Ecto neural progenitor cell (in vitro differentiated cells): ENCODE measurements at places on chromosomes 7 and 10.

GRCh38 chr7:78226059-78226719 lies 427.6 kb downstream of the PHTF2 start:
- peak; percentile 60 for DNase-seq

DNA sequence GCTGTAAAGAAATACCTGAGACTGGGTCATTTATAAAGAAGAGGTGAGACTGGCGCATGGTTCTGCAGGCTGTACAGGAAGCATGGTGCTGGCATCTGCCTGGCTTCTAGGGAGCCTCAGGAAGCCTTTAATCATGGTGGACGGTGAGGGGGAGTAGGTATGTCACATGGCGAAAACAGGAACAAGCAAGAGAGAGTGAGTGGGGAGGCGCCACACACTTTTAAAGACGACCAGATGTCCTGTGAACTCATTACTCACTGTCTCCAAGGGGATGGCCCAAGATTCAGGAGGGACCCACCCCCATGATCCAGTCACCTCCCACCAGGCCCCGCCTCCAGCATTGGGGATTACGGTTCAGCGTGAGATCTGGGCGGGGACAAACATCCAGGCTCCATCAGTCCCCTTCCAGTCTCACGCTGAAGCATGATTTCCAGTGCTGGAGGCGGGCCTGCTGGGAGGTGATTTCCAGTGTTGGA lies 3.2 kb downstream of the ZNF316 start:
- peak; percentile 75 for DNase-seq

GRCh38 chr10:133133471-133134231 lies 26.4 kb upstream of the KNDC1 start:
- no peak for DNase-seq

GRCh38 chr10:75547391-75548298 lies 116.2 kb downstream of the LRMDA start:
- DNase-seq, result no peak

DNA sequence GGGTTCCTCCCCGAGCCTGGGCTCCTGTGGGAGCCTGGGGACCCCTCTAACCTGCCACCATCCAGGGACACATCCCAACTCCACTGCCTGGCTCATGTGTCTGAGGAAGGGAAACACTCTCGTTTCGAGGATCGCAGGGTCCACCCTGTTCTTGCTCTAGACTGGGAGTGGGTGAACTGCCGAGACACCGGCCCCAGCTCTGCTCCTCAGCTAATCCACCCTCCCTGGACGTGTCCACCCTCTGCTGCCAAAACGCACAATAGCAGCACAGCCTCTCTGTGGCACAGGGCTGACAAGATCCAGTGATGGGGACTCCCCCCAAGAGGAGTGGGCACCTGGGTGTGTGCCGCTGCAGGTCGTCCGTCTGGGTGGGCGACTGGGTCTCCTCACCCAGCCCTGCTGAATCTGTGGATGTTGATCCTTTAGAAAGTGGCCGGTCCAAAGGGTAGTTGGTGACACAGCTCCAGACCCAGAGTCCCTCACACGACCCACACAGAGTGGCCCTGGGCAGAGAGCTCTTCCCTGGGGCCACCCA lies 65.2 kb upstream of the FAM20C start:
- DNase-seq, result peak; percentile 37

- DNase-seq, result no peak
These were observed 254.3 kb downstream of the CDK14 start for GRCh38 chr7:90850471-90850870.

DNA sequence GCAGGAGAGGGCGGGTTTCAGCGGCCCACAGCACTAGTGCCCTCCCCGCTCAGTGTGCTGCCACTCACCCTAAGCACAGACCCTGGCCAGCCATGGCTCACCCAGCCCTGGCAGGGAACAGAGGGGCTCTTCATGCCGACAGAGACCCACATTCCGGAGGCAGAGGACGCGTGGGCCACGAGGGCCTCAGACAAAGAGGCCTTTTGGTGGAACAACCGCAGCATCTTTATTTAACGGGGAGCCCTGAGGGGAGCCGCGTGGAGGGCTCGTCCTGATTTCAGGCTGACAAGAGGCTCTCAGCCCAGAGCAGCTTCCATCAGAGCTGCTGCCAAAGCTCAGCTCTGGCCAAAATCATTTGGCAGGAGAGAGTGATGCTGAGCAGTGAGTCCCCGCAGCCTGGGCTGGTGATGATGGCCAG lies 127.8 kb downstream of the SH3PXD2A start:
- DNase-seq, result no peak

GRCh38 chr7:143355450-143356385 lies 6.8 kb downstream of the FAM131B start:
- no peak for DNase-seq

GRCh38 chr10:118850418-118851061 lies 95.8 kb upstream of the CACUL1 start:
- peak; percentile 78 for DNase-seq

- DNase-seq, result no peak
These were observed 26.5 kb downstream of the DGKB start for GRCh38 chr7:14875941-14876587.

- no peak for DNase-seq
These were observed 268.4 kb downstream of the GPR37 start for GRCh38 chr7:124497176-124497575.

GRCh38 chr10:22850541-22850940 lies 77.3 kb upstream of the ARMC3 start:
- no peak for DNase-seq

GRCh38 chr7:154860621-154861375 lies 142.1 kb downstream of the PAXIP1 start:
- no peak for DNase-seq

GRCh38 chr10:129481641-129482040 lies 14.6 kb downstream of the MGMT start:
- DNase-seq, result no peak

- DNase-seq, result no peak
These were observed 188.7 kb upstream of the MINDY3 start for GRCh38 chr10:16049050-16049449.

GRCh38 chr7:127831318-127832219 lies 179.6 kb downstream of the SND1 start:
- no peak for DNase-seq

DNA sequence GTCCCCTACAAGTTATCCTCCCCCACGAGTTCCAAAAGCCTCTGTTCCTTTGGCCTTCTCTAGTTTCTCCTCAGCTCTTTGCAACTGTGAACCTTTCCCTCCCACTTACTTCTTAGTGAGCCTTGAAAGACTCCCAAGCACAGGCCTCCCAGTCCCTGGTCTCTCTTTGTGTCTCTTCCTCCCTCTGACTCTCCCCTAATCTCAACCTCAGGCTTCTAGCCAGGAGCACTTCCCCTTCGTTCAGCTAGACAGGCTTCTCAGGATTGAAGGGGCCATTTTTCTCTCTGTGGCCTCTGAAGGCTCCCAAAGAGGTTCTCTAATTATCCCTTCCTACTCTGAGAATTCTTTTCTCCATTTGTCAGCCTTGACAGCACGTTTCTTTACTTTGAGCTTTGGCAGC lies 50.2 kb upstream of the PHYHIPL start:
- no peak for DNase-seq

DNA sequence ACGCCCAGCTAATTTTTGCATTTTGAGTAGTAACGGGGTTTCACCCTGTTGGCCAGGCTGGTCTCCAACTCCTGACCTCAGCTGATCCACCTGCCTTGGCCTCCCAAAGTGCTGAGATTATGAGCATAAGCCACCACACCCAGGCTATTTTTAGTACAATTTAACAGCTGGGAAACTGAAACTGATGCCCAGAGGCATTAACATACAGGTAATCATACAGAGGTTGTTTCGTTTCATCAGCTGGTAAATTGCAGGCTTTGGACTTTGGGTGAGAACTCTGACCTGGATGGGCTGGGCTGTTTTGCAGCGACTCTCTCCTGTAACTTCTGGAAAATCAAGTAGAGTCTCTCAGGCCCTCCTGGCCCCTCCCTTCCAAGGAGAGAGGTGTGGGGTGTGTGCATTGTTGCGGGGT lies 6.2 kb upstream of the ACHE start:
- DNase-seq, result no peak

DNA sequence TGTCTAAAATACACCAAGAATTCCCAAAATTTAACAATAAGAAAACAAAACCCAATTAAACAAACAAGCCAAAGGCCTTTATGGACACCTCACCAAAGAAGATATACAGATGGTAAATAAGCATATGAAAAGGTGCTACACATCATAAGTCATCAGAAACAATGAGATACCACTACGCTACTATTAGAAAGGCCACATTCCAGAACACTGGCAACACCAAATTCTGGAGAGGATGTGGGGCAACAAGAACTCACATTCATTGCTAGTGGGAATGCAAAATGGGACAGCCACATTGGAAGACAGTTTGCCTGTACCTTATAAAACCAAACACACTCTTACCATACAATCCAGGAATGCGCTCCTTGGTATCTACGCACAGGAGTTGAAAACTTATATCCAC lies 291.4 kb downstream of the TNS3 start:
- no peak for DNase-seq

DNA sequence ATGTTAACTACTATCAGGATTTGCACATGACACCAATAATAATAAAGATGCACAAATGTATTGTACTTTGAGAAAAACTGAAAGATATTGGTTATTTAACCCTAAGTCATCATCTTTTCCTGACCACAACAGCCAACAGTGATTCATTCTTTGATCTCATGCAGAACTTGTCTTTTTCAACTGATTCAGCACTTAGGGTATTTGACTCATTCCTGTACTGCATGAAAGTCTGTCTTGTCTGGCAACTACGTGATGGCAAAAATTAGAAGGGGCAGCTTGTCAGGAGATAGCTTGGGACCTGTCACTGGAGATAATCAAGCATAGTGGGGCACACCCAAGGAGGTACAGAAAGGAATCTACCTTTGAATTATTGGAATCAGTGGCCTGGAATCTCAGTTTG lies 77.8 kb upstream of the LRRC17 start:
- DNase-seq, result no peak

GRCh38 chr10:339038-339391 lies 203.8 kb downstream of the ZMYND11 start:
- DNase-seq, result no peak

GRCh38 chr10:116753759-116754158 lies 11.4 kb upstream of the HSPA12A start:
- no peak for DNase-seq

DNA sequence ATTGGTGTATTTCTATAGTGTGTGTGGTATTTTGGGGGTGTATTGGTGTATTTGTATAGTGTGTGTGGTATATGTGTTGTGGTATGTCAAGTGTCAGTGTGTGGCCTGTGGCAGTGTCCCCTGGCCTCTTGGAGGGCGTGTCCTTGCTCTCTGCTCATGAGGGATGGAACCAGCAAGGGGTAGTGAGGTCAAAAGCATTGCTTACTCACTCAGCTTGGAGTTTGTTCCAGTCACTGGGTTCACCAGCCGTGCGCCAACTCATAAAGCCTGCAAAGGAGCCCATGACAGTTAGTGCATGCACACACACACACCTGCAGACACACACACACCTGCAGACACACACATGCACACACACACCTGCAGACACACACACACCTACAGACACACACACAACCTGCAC lies 4.3 kb upstream of the TRPV6 start:
- DNase-seq, result no peak

- DNase-seq, result no peak
These were observed 27.6 kb downstream of the SDHAF3 start for GRCh38 chr7:97145068-97145467.

- peak; percentile 68 for DNase-seq
These were observed 7.9 kb upstream of the HOXA2 start for GRCh38 chr7:27110186-27111031.

GRCh38 chr10:73865459-73866442 lies 8.6 kb downstream of the CAMK2G start:
- no peak for DNase-seq

GRCh38 chr7:119320316-119320715 lies 952.7 kb upstream of the KCND2 start:
- DNase-seq, result no peak

DNA sequence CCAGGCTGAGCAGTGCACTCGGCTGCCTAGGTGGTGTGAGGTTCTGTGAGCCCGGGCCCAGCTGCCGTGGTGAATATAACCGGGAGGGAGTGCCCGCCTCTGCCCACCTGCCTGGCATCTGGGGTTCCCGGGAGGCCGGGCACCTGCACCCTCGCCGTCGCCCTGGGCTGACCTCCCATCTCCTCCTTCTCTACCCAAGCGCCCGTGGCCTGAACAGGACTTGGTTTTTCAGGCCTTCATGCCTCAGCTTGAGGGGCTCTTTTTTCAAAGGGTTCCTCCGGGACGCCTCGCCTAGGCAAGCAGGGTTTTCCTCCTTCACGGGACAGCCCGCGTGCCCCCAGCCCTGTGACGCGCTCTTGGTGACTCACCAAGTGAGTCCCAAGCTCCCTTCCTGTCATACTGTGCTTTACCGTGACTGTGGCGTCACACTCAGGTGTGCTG lies 9.9 kb downstream of the INPP5A start:
- DNase-seq, result no peak

DNA sequence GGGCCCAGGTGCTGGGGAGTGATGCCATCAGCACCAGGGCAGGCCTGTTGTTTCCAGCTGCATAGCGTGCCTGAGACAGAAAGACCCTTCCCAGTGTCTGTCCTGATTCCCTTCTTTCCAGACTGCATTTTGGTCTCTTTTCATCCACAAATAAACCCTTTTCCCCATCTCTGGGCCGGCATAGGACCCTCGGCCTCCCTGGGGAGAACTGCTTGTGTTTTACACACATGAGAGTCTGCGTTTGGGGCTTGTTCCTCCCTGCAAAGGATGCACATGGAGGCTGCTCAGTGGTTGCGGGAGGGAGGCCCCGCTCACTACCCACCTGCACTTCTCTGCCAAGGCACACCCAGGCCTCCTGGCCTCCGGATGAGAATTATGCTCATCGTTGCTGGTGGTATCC lies 5.8 kb upstream of the MMP21 start:
- DNase-seq, result peak; percentile 36

DNA sequence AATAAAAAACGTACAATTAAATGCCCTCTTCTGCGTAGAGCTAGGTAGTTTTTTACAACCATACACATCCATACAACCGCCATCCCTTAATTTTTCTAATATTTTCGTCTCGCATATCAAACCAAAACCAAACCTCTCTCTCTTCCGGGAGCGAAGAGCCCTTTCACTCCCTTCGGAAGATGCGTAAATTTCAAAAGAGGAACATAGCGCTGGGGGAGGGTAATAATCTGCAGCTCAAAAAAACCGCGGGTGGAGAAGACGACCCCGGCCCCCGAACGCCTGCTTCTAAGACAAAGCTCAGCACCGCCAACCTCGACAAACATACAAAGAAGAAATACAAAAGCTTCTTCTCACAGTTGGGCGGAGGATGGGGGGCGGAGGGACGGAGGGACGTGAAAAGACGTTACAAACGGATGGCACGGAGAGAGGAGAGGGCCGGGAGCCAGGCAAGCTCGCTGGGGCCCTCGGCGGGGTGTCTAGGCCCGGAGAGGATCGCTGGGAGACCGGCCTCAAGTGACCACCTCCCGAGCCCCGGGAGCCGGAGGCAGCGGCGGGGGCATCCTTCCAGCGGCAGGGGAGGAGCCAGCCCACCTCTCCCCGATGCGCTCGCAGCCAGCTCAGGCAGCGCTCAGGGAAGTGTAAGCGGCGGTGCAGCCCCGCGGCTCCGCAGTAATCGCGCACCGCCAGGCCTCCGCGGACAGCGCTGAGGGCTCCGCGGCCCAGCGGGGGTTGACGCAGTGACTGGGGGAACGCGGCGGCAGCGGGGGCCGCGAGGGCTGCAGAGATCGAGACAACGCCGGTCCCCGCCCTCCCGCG lies 851 bp downstream of the MKRN1 start:
- no peak for DNase-seq

GRCh38 chr7:121459148-121459547 lies 63.0 kb upstream of the FAM3C start:
- no peak for DNase-seq
